ENCODE measurements at places on chromosomes 5 and 9.

- no peak for DNase-seq
Measured at GRCh38 chr9:107737987-107738743, 248.6 kb upstream of the KLF4 start.

- DNase-seq: no peak
Measured at GRCh38 chr5:136619556-136619955, 254.2 kb upstream of the TRPC7 start.

DNA sequence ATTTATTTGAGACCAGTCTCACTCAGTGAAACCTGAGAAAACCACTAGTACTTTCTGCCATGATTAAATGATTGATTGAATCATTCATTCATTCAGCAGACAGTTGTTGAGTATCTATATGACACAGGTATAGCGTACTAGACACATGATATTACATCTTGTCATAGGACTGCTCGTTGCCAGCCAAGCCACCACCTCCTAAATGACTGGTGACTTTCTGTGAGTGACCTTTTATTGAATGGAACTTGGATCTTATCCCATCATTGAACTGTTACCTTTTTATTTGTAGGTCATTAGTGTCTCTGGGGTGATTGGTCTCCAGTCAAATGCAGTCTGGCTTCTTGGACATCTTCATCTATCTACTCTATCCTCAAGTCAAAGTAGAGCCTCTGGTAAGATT is 80.7 kb downstream of the HACD4 start:
- no peak for DNase-seq

DNA sequence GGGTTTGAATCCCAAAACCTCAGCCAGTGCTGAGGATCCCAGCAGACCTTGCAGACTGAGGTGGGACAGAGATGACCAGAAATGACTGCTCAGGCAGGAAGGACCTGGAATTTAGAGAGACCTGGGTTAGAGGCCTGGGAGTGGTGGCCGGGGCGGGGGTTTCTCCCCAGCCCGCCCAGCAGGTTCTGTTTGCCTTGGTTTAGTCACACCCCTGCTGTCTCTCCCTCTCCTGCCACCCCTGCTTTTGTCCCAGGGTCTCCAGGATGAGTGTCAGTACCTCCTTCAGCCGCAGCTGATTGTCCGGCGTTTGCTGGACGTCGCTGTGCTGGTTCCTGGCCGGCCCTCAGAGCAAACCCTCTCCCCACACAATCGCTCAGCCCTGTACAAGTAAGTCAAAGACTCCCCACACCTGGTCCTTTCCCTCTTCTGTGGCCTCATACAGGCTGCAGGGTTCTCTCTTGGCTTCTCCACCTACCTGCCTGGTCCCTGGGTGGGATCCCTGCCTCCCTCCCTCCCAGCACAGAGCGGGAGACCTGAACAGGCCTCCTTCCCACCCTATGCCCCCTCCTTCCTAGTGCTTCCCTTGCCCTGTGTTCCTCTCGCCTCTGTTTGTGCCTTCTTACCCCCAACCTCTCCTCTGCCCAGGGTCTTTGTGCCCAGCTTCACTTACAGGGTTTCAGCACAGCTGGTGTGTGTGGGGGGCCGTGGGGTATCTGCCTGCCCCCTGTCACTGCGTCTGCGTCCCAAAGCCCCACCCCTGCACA is 12.0 kb downstream of the TMEM8B start:
- no peak for DNase-seq

- DNase-seq: no peak
Measured at GRCh38 chr5:160359242-160359641, 11.2 kb downstream of the C1QTNF2 start.

DNA sequence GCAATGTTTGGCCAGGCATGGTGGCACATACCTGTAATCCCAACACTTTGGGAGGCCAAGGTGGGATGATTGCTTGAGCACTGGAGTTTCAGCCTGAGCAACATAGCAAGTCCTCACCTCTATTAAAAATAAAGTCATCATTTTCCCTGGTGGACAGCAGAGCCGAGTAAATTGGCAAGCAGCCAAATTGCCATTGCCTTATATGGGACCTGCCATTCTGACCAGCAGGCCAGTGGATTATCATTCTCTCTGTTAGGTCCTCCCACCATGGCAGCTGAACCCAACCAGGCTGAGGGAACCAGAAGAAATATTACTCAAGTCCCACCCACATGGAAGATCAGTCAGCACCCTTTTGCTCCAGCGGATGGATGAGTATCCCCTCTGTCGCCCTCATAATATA is 1829.9 kb downstream of the EFNA5 start:
- no peak for DNase-seq

- DNase-seq: no peak
Measured at GRCh38 chr9:11141357-11141756, 528.6 kb upstream of the PTPRD start.

DNA sequence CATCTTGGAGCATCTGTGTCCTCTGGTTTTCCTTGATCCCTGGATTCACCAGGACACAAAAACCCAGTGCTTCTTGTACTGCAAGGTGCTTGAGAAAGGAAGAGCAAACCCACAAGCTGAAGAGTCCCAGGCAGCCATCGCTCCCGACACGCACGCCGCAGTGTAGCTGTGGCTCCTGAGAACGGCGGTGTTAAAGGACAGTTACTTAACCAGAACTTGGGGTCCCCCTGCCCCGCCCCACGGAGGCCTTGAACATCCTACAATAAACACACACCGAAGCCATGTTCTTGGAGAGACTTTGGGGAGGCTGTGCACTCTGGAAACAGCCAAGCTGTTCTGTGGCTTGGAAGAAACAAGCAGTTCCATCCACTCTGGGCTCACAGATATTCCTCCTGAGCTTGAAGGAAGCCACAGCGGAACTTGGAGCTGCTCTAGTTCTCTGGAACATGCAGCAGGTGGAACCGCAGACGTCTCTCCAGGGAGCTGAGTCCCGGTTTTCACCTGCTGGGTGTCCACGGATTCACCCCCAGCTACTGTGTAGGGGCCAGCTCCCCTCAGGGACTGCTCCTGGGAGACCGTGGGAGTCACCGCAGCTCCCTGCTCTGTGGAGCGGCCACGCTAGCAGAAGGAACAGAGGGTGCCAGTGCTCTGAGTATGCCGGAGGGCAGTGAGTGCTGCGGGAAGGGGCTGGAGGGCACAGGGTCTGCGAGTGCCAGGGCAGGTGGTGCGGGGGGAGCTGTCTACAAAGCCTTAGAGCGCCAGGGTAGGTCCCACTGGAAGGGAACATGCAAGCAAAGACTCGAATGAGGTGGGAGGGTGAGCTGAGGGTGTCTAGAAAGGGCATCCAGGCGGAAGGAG is 107.3 kb downstream of the ADAMTS2 start:
- no peak for DNase-seq

DNA sequence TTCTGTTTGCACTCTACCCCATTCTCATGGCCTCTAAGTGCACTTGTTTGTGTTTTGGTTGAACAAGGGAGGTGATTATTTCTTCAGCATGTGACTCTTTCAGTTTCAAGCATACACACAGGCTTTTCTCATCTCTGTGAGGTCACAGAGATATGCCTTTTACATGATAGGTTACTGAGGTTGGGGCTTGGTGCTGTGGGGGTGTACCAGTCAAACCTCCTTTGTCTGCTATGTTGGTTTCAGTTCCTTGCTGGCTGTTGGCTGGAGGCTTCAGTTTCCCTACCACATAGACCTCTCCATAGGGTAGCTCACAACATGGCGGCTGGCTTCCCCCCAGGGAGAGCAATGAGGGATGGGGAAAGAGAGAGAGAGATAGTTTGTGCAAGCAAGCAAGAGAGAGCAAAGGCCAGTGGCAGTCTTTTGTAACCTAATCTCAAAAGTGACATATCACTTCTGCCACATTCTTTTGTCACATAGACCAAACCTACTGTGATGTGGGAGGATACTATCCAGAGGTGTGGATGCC is 96.7 kb upstream of the SEMA6A start:
- DNase-seq: no peak

DNA sequence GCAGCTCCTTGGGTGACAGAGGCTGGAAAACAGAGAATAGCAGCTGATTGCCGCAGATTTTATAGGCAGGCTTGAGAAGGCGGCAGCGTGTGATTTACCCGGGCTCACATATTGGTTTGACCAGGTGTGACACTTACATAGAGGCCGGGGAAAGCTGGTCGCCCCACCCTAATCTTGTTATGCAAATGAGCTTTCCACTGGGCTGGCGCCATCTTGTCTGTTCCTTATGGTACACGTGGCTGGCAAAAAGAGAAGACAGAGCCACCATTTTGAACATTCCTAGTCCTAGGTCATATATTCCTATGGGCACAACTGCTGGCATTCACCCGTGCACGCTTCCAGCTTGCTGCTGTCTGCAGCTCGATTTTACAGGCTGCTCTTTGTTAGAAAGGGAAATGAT is 11.3 kb upstream of the SPZ1 start:
- no peak for DNase-seq

- DNase-seq: no peak
Measured at GRCh38 chr9:87276327-87276841, 221.3 kb upstream of the DAPK1 start.

GRCh38 chr9:76996700-76997099 is 22.8 kb upstream of the FOXB2 start:
- no peak for DNase-seq

DNA sequence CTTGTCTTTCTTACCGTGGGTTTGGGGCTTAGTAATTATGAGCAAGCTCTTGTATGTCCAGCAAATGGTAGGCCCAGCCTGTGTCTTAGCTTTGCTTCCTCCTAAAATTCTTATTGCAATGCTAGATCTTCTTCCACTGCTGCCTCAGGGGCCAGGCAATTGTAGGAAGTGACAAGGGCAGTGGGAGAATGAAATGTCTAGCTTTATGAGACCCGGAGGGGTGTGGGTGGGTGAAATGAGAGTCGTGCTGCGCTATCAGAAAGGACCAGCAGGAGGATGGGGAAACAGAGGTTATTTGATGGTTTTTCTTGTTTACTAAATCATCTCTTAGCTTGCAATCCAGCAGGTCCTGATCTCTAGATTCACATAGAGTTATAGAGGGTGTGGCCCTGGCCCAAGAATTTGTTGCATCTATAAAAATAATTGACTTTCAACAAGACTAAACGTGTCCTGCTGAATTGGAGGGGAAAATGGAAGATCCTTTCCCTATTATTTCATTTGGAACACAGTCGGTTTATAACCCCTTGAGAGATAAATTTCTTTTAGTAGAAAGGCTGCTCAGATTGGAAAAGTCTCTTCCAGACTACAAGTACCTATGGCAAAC is 43.7 kb downstream of the ZNF366 start:
- DNase-seq: no peak

DNA sequence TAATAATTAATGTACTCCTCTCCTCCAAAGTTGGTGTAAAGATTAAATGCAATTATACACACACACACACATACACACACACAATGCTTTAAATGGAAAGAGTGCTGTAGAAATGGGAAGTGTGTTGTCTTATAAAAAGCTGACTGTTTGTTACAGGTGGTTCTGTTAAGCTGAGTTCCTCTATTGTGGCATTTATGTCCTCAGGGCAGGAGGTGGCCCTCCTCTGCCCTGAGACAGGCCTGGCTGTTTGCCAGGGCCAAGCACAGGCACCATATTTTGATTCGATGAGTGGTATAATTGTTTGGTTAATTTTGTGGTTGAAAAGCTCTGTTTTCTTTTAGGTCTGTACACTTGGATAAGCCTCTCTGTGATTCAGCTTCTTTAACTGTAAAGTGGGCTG is 573.9 kb downstream of the KIF4B start:
- DNase-seq: no peak
